ENCODE measurements at places on chromosomes 12 and 14. TPM values are rescaled to one million over a fixed set of nuclear protein-coding genes. Genes with fewer than 3 reads are reported as not detected.

The KRT80 gene
- 12.3 TPM for total RNA-seq

- H3K4me3 ChIP-seq = no peak overlapping the region
- DNase-seq = no peak
- no peaks in the 10 kb centered on the region for H3K36me3 ChIP-seq
- H3K4me1 ChIP-seq = peaks cover 55% of the 10 kb centered on the region
- no peaks in the 10 kb centered on the region for H3K27me3 ChIP-seq
These were observed 49.2 kb upstream of the PNMA1 start for GRCh38 chr14:73763396-73763795.

The KRT5 gene
- total RNA-seq = 0.69 TPM

The OTOGL gene
- 0.47 TPM for total RNA-seq

DNA sequence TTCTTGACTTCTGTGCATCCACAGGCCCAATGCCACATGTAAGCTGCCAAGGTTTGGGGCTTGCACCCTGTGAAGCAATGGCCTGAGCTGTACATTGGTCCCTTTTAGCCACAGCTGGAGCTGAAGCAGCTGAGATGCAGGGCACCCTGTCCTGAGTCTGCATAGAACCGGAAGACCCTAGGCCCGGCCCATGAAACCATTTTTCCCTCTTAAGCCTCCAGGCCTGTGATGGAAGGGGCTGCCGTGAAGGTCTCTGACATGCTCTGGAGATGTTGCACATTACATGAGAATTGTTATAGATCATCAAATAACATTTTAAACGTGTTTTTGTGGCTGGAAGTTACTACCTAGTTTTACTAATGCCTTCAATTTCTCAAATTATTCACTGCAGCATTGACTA, 188.7 kb downstream of the RPAP3 start:
- H3K4me1 ChIP-seq = no peaks in the 10 kb centered on the region
- no peaks in the 10 kb centered on the region for H3K36me3 ChIP-seq
- H3K4me3 ChIP-seq = no peak overlapping the region
- H3K27ac ChIP-seq = no peak overlapping the region
- no peak for DNase-seq
- H3K27me3 ChIP-seq = no peaks in the 10 kb centered on the region

- H3K4me3 ChIP-seq = no peak overlapping the region
- H3K27ac ChIP-seq = no peak overlapping the region
- no peak for DNase-seq
- no peaks in the 10 kb centered on the region for H3K27me3 ChIP-seq
These were observed 34.2 kb downstream of the FANCM start for GRCh38 chr14:45169906-45170305.

DNA sequence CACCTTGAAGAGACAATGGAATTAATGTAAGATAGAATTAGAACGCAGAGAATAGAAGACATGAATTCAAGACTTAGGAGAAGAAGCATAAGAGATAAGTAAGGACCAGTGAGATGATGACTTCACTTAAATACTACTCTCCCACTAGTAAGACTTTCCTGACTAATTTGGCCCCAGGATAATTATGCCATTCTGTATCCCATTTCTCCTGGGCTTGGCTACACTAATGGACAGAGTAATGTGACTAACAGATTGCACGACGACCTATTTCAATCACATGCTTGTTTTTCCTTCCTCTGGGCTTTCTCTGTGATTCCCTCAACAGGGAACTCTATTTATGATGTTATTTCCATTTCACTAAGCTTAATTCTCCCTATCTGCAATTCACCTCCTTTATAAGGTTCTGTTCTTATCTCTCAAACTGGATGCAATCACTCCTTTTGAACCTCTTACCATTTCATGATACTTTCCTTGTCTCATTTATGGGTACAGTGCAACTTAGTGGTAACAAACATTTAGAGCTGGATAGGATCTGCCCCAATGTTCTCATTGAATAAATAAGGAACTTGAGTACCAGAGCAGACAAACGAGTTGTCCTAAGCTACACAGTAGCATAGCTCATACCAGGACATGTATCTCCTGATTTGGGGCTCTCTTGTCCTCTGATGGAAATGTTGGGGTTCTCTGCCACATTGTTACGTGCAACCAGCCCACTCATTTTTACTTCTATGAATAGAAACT, 102.7 kb downstream of the BTG1 start:
- H3K4me1 ChIP-seq = no peaks in the 10 kb centered on the region
- no peak overlapping the region for H3K4me3 ChIP-seq
- H3K27ac ChIP-seq = no peak overlapping the region
- H3K36me3 ChIP-seq = no peaks in the 10 kb centered on the region
- H3K27me3 ChIP-seq = no peaks in the 10 kb centered on the region
- DNase-seq = no peak

DNA sequence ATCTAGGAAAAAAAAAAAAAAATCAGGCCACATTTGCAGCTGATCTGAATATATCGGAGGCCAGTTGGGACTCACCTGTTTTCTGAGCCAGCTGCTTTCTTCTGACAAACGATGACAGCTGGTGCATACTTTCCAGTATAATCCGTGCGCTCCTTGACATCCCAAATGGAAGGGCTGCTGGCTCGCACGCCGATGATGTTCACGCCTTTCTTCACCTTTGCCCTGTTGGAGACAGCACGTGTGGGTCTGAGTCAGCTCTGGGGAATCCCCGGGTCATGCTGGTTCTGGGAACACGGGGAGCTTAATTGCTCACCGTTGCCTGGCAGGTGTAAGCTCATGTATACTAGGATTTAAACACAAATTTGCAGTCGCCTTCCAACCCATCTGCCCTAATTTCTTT, 372.8 kb downstream of the TMEM132D start:
- peak; percentile 16 for DNase-seq
- no peaks in the 10 kb centered on the region for H3K36me3 ChIP-seq
- no peak overlapping the region for H3K4me3 ChIP-seq
- H3K4me1 ChIP-seq = no peaks in the 10 kb centered on the region
- H3K27ac ChIP-seq = no peak overlapping the region

The DPPA3 gene
- total RNA-seq = not detected
